ENCODE measurements at places on chromosomes 13 and 19. TPM values are rescaled to one million over a fixed set of nuclear protein-coding genes. Genes with fewer than 3 reads are reported as not detected.
A peak's percentile ranks its signal among the peaks of the same experiment; 100 is the strongest.

Gene STXBP2
- 215 TPM for total RNA-seq

Gene SLC46A3
- total RNA-seq = 59.3 TPM

Gene GAS6
- 118 TPM for total RNA-seq

Gene NLRP9
- total RNA-seq = not detected

Gene ANKRD24
- 3.4 TPM for total RNA-seq

Gene KIR2DL1
- not detected for total RNA-seq

Gene FBXW9
- total RNA-seq = 8.9 TPM

Gene BBC3
- 11.2 TPM for total RNA-seq

DNA sequence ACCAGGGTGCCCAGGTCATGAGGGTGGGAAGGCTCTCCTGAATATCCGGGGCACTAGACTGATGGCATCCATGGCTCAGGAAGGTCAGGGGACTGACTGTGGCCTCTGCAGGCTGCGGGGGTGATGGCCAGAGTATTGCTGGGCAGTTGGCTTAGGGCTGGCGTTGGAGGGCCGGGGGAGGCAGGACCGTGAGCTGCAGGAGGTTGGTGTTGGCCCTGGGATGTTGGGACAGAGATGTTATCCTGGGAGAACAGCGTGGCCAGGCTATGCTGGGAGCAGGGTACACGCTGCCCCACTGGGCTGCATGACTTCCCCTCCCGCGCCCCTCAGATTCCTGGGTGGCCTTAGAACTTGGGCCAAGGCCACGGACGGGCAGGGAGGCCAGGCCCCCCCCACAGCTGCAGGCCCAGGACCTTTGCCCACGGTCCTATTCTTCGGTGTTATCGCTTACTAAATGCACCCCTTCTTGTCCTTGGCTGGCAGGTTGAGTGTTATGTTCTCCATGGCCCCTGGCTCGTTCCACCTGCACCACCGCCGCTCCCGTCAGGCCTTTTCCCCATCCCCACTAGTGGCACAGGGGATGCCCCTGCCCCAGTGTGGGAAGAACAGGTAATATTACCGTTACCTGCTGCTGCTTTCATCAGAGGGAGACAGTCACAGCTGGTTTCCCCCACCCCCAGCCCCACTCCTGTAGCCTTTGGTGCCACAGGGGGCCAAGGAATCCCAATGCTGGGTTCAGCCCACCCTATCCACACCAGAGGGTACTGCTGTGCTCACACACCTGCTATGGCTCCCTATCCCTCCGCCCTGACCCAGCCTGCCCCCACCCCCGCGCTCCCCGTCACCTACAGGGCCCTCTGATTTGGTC, 3.2 kb upstream of the ISYNA1 start:
- no peak for DNase-seq

DNA sequence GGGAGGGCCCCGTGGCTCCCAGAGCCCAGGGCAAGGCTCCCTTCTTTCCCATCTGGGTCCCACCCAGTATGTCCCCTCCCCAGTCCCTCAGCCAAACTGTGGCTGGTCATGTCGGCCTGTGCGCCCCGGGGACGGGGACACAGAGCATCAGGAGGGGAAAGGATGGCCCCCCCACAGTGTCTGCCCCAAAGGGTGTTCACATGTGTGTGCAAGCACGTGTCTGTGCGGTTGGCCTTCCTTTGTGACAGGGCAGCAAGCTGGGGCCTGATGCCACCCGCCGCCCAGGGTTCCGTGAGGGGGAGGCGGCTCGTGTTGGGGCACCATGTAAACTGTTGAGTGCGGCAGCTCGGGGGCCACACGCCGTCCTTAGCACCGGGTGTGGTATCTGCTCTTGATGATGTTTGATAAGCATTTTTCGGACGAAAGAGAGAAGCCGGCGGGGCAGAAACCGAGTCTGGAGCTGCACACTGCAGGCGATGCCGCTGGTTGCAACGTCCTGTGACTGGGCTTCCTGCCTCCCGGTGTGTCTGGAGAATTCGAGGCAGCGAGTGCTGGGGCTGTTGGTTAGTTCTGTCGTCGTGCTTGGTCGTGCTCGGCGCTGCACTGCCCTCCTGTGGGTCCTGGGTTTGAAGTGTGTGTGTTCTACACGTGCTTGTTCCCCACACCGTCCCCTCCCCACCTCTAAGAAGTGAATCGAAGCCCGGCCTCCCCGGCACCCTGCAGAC, 18.4 kb downstream of the GNA11 start:
- no peak for DNase-seq

- DNase-seq = no peak
Measured at GRCh38 chr19:5595745-5596144, 26.8 kb downstream of the SAFB2 start.

DNA sequence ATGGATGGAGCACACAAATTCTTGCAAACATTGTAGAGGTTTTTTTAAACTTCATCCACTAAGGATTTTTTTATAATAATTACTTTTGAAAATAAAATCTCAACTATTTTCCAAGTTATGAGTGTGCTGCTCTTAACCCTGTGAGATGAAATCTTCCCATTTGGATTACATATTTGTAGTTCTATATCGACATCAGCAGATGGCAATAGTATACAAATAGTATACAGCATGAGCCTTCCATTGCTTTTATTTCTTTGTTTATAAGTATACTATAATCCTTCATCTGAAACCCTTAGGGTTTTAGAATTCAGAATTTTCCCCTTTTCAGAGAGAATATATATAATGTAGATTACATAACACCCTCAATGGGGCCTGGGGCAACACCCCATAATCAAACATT, 70.5 kb downstream of the GJA3 start:
- DNase-seq = no peak

DNA sequence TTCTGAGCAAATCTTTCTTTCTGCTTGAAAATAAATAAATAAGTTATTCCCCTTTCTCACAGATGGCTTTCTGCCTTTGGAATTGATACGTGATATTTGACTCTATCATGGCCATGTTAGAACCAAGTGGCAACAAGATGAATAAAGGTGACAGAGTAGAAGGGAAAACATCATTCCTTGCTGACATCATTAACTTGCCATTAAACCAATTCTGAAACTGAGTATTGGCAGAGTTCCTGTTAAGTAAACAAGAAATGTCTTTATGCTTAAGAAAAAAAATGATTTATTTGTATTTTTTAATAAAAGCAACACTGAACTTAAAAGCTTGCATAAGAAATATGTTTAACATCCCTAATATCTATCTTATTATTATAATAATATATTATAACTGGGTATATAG, 828.1 kb downstream of the PCDH9 start:
- DNase-seq = no peak

DNA sequence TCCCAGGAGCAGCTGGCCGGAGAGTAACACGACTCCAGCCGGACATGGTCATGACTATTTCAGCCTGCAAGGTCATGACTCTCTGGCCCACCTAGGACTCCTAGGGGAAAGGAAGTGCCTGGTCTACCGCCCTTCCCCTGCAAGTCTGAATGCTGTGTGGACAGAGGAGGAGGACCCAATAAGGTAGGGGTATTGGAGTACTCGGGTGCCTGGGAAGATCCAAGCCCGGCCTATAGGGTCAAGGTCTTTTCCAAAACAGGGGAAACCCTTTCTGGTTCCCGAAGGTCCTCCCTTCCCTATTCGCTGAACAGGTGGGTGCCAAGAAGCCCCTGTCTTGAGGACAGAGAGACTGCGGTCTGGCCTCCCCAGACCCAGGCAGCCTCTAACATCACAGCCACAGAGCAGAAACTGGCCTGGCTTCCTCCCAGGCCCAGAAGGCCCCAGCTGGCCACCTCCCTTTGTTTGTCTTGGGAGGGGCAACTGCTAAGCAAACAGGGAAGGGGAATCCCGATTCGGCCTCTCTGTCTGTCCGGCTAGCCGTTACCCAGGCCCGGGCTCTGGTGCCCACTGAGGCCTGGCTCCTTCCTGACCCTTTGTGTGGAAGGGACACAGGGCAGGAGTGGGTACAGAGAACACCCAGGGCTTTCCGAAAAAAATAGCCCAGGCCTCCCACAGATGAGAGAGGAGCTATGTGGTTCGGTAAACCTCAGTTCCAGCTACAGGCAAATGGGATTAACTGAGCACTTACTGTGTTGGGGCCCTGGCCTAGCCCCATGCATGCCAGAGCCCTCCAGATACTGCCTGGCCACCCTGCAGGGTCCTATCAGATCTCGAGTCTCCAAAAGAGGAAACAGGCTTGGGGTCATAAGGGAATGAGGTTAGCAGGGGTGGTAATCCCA, 5.2 kb upstream of the GRAMD1A start:
- DNase-seq = peak; percentile 66

DNA sequence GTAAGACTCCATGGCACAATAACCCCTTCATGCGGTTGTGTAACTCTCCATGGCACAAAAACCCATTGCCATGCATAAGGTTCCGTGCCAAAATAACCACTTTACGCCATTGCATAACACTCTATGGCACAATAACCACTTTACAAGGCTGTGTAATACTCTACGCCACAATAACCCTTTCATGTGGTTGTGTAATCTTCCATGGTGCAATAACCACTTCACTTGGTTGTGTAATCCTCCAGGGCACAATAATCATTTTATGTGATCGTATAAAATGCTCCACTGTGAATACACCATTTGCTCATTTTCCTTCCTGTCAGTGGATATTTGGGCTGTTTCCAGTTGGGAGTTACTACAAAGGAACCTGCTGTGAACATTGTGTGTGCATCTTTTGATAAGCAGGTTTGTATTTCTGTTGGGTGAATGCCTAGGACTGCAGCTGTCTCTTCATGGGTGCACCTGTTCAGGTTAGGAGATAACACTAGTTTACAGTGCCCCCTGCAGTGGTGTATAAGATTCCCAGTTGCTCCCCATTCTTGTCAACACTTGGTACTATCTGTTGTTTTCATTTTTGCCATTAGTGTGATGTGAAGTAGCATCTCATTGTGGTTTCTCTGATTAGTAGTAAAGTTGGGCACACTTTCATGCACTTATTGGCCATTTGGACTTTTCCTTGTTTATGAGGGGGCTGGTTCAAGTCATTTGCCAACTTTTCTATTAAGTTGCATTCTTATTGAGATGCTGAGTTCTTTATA, 21.1 kb upstream of the ZSCAN18 start:
- DNase-seq = no peak

GRCh38 chr13:30172593-30173302, 134.6 kb downstream of the KATNAL1 start:
- no peak for DNase-seq

DNA sequence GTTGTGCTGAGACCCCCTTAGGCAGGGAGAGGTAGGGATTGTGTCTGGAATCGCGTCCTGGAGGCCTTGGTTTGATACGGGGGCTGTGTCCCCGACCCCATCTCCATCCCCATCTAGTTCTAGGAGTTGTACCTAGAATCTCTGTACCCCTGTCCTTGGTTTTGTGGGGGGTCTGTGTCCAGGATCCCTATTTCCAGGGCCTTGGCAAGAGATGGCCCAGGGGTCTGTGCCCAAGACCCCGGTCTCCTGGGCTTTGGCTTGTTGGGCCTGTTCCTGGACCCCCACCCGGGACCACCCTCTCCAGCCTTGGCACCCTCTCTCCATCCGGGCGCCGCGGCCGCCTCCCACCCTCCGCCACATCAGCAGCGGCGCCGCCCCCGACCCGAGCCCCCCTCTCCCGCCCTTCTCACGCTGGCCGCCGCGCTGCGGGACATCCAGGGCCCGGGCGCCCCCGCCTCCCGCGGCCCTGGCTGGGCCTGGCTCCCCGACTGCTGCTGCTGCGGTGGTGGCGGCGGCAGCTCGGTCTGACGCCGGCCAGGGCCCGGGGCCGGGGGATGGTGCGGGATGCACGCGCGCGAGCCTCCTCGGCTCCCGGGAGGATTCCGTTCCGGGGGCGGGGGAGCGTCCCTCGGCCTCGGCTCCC, at the start of gene NUMBL:
NUMBL (minus strand) TSS at position 602 of the 643 bp plus-strand sequence; CDS start at position 434, 168 bp downstream.
- no peak for DNase-seq

GRCh38 chr13:31545616-31546015, 193.7 kb upstream of the RXFP2 start:
- no peak for DNase-seq

GRCh38 chr19:6866741-6867151, 20.6 kb upstream of the ADGRE1 start:
- DNase-seq = no peak

GRCh38 chr19:18167975-18168645, 5.5 kb upstream of the IFI30 start:
- no peak for DNase-seq

DNA sequence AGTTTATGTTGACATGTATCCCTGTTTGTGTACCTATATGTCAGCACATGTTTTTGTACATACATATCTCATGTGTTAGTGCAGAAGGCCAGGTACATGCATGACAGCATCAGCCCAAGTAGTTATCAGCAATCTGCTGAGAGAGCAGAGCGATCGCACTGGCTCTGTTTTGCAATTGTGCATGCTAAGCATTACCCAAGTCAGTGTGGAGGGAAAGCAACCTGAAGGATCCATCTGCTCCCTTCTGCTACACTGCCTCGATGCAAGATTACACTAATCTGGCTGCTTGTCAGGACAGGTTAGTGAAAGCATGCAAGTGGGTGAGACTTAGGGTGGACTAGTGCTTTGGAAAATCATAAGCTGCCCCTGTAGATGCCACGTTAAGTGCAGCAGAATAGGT, 211.8 kb downstream of the PCCA start:
- no peak for DNase-seq

DNA sequence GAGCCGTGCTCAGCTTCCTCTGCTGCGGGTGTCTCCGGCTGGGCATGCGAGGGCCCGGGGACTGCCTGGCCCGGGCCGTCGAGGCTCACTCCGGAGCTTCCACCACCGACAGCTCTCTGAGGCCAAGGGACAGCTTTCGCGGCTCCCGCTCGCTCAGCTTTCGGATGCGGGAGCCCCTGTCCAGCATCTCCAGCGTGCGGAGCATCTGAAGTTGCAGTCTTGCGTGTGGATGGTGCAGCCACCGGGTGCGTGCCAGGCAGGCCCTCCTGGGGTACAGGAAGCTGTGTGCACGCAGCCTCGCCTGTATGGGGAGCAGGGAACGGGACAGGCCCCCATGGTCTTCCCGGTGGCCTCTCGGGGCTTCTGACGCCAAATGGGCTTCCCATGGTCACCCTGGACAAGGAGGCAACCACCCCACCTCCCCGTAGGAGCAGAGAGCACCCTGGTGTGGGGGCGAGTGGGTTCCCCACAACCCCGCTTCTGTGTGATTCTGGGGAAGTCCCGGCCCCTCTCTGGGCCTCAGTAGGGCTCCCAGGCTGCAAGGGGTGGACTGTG, 1.2 kb downstream of the S1PR4 start:
- no peak for DNase-seq

GRCh38 chr19:12703046-12703445, 6.6 kb upstream of the FBXW9 start:
- no peak for DNase-seq

DNA sequence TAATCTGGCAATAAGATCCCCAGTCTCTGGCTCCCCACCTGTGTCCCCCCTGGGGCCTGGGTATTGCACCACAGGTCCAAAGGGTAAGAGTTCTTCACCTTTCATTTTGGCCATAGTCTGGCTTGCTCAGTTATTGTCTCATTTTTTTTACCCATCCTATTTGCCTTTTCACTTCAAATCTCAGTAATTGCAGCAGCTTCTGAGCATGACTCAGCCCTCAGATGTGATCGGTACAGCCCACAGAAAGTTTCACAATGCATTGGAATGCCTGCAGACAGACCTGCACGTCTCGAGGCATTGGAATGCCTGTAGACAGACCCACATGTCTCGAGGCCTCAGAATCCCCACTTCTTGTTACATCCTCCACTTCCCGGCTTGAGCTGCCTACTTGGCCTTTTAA, 173.6 kb downstream of the NUFIP1 start:
- peak; percentile 59 for DNase-seq
